ENCODE measurements at places on chromosomes 7 and 10. TPM values are rescaled to one million over a fixed set of nuclear protein-coding genes. Genes with fewer than 3 reads are reported as not detected.

GRCh38 chr7:112714917-112715316 lies 75.3 kb downstream of the TMEM168 start:
- no peaks in the 10 kb centered on the region for H3K27me3 ChIP-seq
- no peaks in the 10 kb centered on the region for H3K36me3 ChIP-seq
- DNase-seq = no peak
- H3K27ac ChIP-seq = no peak overlapping the region
- no peaks in the 10 kb centered on the region for H3K4me1 ChIP-seq

ACADSB gene
- polyA plus RNA-seq = 8.5 TPM

C7orf57 gene
- polyA plus RNA-seq = not detected

DNA sequence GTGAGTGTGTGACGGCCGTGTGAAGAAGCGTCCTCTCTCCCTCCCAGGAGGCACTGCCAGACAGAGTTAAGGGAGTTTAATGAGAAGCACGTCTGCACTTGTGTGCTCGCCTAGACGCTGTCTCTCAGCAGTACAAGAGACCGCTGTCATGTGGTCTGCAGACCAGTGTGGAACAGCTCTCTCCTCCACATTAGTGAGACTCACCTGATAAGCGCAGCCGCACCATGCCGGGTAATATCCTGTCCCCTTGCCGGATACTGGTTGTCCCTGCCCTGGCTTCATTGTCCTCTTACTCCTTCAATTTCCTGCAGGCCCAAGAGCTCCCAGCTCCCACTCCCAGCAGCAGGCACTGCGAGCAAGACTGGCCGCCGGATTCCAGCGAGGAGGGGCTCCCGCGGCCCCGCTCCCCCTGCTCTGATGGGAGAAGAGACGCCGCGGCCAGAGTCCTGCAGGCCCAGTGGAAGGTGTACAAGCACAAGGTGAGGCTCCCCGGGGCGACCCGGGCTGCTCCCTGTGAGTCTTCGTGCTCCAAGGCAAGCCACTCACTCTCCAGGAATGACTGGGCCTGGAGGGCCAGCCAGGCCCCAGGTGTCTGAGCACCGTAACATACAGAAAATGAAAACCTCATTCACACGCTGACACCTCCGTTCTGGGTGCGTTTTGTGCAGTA lies 33.5 kb upstream of the TTYH3 start:
- no peaks in the 10 kb centered on the region for H3K36me3 ChIP-seq
- no peaks in the 10 kb centered on the region for H3K27me3 ChIP-seq
- peaks cover 8% of the 10 kb centered on the region for H3K4me1 ChIP-seq
- H3K4me3 ChIP-seq = no peak overlapping the region

- H3K27me3 ChIP-seq = no peaks in the 10 kb centered on the region
- no peaks in the 10 kb centered on the region for H3K36me3 ChIP-seq
- H3K4me1 ChIP-seq = no peaks in the 10 kb centered on the region
- H3K27ac ChIP-seq = no peak within 1 kb of the TSS
- DNase-seq = no peak
Measured at GRCh38 chr10:132065491-132066105, at the start of gene JAKMIP3. JAKMIP3 (plus strand) TSS chr10:132065946; CDS start chr10:132104809, 38,863 bp downstream.

- H3K4me1 ChIP-seq = no peaks in the 10 kb centered on the region
- no peaks in the 10 kb centered on the region for H3K36me3 ChIP-seq
- no peaks in the 10 kb centered on the region for H3K27me3 ChIP-seq
- no peak overlapping the region for H3K4me3 ChIP-seq
- DNase-seq = no peak
Measured at GRCh38 chr7:155922067-155922816, 110.0 kb upstream of the SHH start.

DNA sequence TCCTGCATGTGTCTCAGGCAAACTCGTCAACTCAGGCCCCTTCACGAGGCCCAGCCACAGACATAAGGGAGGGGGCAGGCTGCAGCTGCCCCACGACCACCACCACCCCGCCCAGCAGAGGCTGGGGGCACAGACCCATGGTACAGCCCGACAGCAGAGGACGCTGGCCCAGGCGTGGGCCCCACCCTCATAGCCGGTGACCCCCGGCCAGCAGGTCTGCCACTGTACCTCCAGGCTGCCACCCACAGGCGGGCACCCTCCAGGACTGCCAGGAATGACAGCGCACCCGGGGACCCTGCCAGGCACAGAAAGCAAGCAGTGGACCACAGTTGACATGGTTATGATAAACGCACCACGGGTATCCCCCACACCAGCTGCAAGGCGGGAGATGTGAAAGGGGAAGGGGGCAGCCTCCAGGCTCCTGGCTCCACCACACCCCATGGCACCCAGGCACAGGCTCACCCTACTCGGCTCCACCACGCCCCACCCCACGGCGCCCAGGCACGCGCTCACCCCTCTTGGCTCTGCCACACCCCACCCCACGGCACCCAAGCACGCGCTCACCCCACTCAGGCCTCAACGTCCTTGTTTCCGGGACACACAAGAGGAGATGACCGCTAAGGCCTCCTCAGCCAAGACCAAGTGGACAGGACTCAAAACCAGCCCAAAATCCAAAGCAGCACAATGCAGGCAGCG lies 135.9 kb downstream of the MAD1L1 start:
- H3K27me3 ChIP-seq = no peaks in the 10 kb centered on the region
- no peak for DNase-seq
- H3K27ac ChIP-seq = peak overlapping the region; percentile 0
- peaks cover 6% of the 10 kb centered on the region for H3K36me3 ChIP-seq
- no peak overlapping the region for H3K4me3 ChIP-seq

GRCh38 chr10:13536674-13537366 lies 8.0 kb upstream of the BEND7 start:
- H3K4me3 ChIP-seq = no peak overlapping the region
- H3K27ac ChIP-seq = no peak overlapping the region
- no peaks in the 10 kb centered on the region for H3K36me3 ChIP-seq
- no peaks in the 10 kb centered on the region for H3K4me1 ChIP-seq
- peak; percentile 51 for DNase-seq
- peaks cover 7% of the 10 kb centered on the region for H3K27me3 ChIP-seq

DNA sequence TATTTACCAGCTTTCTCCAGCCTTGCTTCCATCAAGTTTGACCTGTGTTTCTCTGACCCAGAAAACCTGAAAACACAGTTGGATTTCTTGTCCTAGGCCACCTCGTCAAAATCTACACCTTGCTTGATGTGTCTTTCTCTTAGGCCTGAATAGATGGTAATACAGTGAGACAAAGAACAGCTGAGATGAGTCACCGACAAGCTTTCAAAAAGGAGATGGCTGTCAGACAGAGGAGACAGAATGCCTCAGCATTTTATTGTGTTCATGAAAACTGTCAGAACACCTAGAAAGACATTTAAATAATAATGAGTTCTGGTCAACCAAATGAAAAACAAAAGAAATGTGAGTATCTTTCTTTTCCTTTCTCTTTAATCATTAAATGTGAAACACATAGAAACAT lies 119.7 kb upstream of the SORCS1 start:
- H3K36me3 ChIP-seq = no peaks in the 10 kb centered on the region
- DNase-seq = no peak
- no peaks in the 10 kb centered on the region for H3K4me1 ChIP-seq
- no peak overlapping the region for H3K27ac ChIP-seq
- no peak overlapping the region for H3K4me3 ChIP-seq
- H3K27me3 ChIP-seq = no peaks in the 10 kb centered on the region

DNA sequence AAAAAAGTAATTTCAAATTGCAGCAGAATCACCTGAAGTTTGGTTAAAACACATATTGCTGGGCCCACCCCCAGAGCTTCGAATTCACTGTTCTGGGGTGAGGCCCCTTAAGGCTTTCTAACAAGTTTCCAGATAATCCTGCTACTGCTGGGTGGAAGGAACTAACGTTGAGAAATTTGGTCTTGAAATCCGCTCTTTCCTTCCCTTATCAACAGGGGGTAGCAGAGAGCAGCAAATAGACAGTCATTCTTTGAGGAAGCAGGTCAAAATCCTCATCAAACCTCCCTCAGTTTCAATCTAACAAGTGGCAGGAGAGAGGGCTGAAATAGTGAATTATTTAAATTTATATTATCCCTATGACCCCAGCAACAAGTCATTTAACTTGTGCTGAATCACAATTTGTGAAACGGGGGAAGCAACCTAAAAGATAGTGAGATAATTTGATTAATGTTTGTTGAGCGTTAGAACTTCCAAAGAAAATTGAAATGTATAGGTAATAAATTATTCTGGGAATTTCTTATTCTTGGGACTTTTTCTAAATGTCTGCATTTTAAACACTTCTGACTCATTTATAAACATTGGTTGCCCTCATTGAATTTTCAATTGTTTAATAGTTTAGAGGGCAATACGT lies 21.7 kb upstream of the MALSU1 start:
- peaks cover 3% of the 10 kb centered on the region for H3K4me1 ChIP-seq
- H3K36me3 ChIP-seq = no peaks in the 10 kb centered on the region
- no peak overlapping the region for H3K4me3 ChIP-seq
- peak; percentile 75 for DNase-seq
- H3K27ac ChIP-seq = no peak overlapping the region

CALML5 gene
- polyA plus RNA-seq = not detected

FANK1 gene
- polyA plus RNA-seq = 0.23 TPM

C10orf90 gene
- not detected for polyA plus RNA-seq

LIPK gene
- polyA plus RNA-seq = not detected

KCNH2 gene
- polyA plus RNA-seq = 2.7 TPM

DNA sequence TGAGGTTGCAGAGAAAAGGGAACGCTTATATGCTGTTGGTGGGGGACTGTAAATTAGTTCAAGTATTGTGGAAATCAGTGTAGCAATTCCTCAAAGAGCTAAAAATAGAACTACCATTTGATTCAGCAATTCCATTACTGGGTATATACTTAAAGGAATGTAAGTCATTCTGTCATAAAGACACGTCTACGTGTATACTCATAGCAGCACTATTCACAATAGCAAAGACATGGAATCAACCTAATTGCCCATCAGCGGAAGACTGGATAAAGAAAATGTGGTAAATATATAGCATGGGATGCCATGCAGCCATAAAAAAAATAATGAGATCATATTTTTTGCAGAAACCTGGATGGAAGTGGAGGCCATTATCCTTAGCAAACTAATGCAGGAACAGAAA lies 100.0 kb upstream of the NPSR1 start:
- no peaks in the 10 kb centered on the region for H3K27me3 ChIP-seq
- no peak overlapping the region for H3K4me3 ChIP-seq
- H3K36me3 ChIP-seq = no peaks in the 10 kb centered on the region
- DNase-seq = no peak

GRCh38 chr7:94421681-94422080 lies 27.0 kb downstream of the COL1A2 start:
- no peak overlapping the region for H3K4me3 ChIP-seq
- peaks cover 5% of the 10 kb centered on the region for H3K27me3 ChIP-seq
- H3K27ac ChIP-seq = no peak overlapping the region
- no peaks in the 10 kb centered on the region for H3K36me3 ChIP-seq

DNA sequence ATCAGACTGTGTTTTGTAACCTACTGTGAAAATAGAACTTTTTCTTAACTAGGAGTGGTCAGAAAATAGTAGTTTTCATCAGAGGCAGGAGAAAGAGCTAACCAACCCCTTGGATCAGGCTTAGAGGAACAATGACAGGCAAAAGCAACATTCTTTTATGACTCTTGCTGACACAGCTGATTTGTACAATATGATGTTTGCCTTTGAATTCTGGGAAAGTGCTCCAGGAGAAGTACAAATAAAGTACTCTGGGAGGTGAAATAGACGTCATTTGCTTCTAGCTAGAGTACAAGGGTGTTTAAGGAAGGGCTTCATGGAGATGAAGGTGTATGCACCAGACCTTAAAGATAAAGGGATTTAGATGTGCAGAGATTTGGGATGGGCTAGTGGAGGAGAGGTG lies 75.1 kb upstream of the KIAA1217 start:
- no peak for DNase-seq
- no peaks in the 10 kb centered on the region for H3K4me1 ChIP-seq
- H3K36me3 ChIP-seq = no peaks in the 10 kb centered on the region
- H3K27ac ChIP-seq = no peak overlapping the region
- no peaks in the 10 kb centered on the region for H3K27me3 ChIP-seq
- H3K4me3 ChIP-seq = no peak overlapping the region

GRCh38 chr10:7035126-7035761 lies 375.6 kb downstream of the SFMBT2 start:
- H3K36me3 ChIP-seq = no peaks in the 10 kb centered on the region
- no peaks in the 10 kb centered on the region for H3K4me1 ChIP-seq
- H3K27ac ChIP-seq = no peak overlapping the region
- H3K27me3 ChIP-seq = no peaks in the 10 kb centered on the region
- no peak overlapping the region for H3K4me3 ChIP-seq

- no peaks in the 10 kb centered on the region for H3K27me3 ChIP-seq
- H3K27ac ChIP-seq = no peak overlapping the region
- no peak overlapping the region for H3K4me3 ChIP-seq
Measured at GRCh38 chr10:110513949-110514348, 16.2 kb downstream of the DUSP5 start.

- no peaks in the 10 kb centered on the region for H3K27me3 ChIP-seq
- H3K36me3 ChIP-seq = no peaks in the 10 kb centered on the region
- no peak overlapping the region for H3K4me3 ChIP-seq
- H3K4me1 ChIP-seq = no peaks in the 10 kb centered on the region
- DNase-seq = no peak
Measured at GRCh38 chr10:5047912-5048628, 44.4 kb upstream of the AKR1C2 start.

- no peaks in the 10 kb centered on the region for H3K36me3 ChIP-seq
- no peak overlapping the region for H3K27ac ChIP-seq
- no peak overlapping the region for H3K4me3 ChIP-seq
- H3K4me1 ChIP-seq = no peaks in the 10 kb centered on the region
Measured at GRCh38 chr10:116113721-116114501, 159.1 kb downstream of the GFRA1 start.

ATP6V0A4 gene
- not detected for polyA plus RNA-seq

DNA sequence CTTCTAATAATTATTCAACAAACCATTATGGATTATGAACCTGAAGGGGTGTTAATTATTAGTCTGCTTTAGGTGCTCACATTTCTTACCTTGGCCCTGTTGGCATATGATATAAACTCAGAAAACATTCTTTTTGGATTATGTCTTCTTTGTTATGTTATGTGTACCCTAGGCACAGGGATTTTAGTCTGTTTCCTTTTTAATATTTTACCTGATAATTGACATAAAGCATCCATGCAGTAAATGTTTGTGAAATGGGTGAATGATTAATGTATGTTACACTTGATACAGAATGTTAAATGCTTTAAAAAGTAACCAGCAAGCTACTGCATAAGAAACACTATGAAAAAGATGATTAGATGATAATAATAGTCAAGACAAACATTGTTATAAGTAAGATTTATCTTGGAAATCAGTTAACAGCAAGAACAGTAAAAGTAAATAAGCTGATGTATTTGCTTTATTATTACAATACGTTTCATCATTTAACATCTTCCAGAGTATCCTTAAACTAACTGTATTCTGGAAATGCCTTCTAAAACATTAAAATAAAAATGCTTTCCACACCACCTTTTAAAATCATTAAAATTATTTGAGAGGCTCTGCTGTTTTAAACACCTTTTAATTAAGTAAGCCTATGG lies 204.7 kb downstream of the RELN start:
- DNase-seq = no peak
- no peaks in the 10 kb centered on the region for H3K4me1 ChIP-seq
- H3K36me3 ChIP-seq = no peaks in the 10 kb centered on the region
- H3K4me3 ChIP-seq = no peak overlapping the region
- no peak overlapping the region for H3K27ac ChIP-seq

ABCB4 gene
- polyA plus RNA-seq = 27.5 TPM

- no peak overlapping the region for H3K27ac ChIP-seq
- H3K27me3 ChIP-seq = no peaks in the 10 kb centered on the region
- no peaks in the 10 kb centered on the region for H3K36me3 ChIP-seq
- no peak for DNase-seq
- no peaks in the 10 kb centered on the region for H3K4me1 ChIP-seq
Measured at GRCh38 chr7:40536421-40536820, 401.6 kb downstream of the SUGCT start.

UCN3 gene
- not detected for polyA plus RNA-seq

LRCH4 gene
- polyA plus RNA-seq = 289 TPM
